ENCODE measurements at places on chromosomes 2 and 18.

GRCh38 chr18:75249175-75249518, 38.5 kb downstream of the TSHZ1 start:
- no peak for ATAC-seq

DNA sequence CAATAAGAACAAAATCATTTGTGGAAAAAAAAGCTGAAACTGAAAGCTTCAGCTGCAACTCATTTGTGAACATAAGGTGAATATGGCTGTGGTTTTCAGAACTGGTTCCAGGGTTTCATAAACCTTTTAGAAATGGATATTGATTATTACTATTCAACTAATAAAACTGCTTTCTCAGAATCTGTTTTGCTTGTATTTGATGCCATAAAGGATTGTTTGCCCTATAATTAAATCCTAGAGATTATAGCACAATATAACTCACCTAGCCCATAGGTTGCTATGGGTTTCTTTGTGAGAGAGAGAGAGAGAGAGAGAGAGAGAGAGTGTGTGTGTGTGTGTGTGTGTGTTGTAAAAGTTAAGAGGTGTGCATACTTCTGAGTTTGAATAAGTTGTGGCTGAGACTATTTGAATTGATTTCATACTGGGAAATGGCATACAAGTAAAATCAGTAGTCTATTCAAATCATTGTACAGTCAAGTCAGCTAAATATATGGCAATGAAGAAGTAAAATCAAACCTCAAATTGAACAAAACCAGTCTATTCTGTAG, 339.2 kb downstream of the ARHGAP15 start:
- ATAC-seq, result peak; percentile 77

DNA sequence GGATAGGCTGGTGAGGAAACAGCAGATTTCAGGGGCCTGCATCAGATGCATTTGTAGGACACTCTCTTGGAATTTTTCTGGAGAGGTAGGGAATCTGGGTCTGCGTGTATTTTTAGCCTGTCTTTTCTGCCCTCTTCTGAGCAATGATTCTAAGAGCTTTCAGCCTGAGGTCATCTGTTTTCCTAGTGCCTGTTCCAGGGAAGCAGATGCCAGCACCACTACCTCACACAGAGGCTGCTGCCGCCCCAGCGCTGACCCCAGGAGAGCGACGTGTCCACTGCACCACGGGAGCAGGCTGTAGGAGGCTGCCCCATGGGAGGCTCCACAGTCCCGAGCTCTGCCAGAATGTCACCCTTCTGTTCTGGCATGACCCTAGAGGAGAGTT, 316.5 kb downstream of the CYP26B1 start:
- no peak for ATAC-seq

DNA sequence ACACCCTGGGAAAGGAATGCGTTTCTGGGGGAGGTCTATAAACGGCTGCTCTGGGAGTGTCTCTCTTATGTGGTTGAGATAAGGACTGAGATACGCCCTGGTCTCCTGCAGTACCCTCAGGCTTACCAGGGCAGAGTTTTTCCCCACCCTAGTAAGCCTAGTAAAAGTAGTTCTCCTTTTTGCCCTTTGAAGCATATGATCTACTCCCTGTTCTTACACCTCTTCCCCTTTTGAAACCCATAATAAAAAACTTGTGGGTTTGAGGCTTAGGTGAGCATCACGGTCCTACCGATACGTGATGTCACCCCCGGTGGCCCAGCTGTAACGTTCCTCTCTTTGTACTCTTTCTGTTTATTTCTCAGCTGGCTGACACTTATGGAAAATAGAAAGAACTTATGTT, 97.4 kb downstream of the FSIP2 start:
- no peak for ATAC-seq

DNA sequence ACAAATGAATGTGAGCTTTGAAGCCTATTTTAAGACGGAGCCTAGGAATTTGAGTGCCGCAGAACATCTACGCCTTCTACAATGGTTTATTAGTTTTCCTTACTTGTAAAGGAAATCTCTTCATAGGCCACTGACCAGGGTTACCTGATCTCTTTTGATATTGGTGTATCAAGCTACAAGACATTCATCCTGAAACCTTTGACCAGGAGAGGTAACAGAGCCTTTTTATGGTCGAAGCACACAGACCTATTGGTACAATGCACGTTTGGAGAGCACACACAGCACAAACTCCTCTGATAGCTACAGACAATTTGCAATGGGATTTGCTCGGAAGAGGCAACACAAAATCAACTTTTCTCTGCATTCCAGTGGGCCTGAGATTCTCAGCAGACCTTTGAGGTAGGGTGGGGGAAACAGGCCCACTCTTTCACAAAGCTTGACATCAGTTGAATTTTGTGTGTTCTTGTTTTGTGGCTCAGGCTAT, 12.8 kb downstream of the MYCN start:
- ATAC-seq, result no peak

DNA sequence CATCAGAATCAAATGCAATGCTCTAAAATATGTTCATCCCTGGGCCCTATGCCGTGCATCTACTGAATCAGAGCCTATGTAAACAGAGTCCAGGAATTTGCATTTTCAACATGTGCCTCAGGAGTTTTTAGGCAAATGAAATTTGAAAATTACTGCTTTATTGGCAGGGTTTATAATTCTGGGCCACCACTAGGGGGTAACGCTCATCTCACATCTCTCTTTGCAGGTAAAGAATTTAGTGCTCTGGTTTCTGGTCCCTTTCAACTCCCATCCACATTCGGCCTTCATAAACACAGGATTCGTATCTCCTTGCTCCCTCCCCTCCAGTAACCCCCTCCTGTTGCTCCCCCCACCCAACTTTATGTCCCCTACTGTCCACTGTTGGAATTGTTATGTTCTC, 49.3 kb downstream of the LYPD6B start:
- ATAC-seq, result no peak

- ATAC-seq, result no peak
Measured at GRCh38 chr2:232336981-232337720, 41.4 kb upstream of the ALPP start.

DNA sequence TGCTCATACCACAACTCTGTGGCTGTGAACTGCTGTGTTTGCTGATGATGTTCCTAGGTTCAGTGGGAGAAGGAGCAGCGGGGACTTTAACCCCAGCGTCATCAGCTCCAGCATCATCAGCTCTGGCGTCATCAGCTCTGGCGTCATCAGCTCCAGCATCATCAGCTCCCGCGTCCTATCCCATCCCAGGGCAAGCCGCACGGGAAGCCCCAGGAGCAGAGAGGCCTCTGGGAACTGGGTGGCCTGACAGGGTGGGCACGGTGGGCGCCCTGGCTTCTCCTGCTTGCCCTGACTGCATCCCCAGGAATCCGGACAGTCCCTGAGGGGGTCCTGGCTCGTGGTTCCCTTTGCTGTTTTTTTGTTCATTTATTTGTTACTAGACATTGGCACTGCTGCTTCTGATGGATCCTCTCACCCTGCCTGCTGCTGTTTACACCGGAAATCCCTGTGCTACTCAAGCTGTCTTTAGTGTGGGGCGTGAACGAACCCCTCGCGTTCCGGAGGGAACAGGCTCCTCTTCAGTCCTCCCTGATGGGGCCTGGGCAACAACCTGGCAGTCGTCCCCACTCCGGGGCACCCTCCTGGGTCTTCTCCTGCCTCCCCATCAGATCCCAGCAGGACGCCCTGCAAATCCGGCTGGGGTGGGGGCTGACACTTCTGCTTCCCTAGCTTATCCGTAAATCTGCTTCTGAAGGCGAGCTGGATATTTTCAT, 67.1 kb upstream of the PXDN start:
- no peak for ATAC-seq
